Left lobe of liver (tissue), 2 donors: ENCODE measurements at places on chromosomes 3 and 15.

- DNase-seq, result no peak
Observed at GRCh38 chr15:53472883-53473282, 286.6 kb downstream of the WDR72 start.

- DNase-seq, result no peak
Observed at GRCh38 chr3:141699324-141699723, 38.8 kb upstream of the RNF7 start.

DNA sequence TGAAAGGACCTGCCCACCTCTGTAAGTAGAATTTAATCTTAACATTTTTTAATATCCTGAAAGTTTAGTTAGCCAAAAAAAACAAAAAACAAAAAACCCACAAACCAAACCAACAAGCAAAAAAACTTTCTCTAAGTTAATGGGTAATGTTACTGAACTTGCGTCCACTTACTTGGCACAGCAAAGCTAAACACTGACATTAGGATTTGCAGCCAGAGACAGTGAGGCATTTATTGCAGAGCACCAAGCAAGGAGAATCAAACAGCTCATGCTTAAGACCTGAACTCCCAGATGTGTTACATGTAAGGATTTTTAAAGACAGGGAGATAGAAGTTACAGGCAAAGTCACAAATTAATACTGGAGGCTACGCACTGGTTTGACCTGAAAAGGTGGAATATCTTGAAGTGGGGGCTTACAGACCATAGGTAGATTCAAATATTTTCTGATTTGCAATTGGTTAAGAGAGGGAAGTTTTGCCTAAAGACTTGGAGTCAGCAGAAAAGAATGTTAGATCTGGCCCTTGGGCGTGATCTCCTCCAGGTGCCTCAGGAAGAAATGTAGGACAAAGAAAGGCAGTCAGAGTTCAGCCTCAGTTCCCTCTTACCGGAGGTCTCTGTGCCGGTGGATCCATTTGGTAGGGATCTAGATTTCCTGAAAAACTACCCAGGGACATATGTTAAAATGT is 205.0 kb downstream of the ADAMTSL3 start:
- DNase-seq, result no peak

- DNase-seq, result no peak
Observed at GRCh38 chr15:64158363-64159134, 4.3 kb downstream of the PPIB start.

DNA sequence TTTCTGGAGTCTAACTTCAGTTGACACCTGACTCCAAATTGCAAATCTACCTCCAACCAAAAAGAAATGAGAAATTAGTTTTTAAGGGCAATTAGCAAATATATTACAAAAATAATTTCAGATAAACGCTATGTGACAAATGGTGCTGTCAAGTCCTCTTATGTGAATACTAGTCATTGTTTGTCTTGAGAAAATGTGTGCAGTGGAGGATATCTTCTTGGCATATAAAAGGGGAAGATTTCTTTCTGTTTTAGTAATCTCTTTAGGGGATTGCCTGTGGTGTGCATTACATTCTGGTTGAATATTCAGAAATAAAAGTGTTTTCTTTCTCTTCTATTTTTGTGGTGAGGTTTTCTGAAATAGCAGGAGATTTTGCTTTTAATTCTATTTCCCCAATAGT is 3.0 kb upstream of the GCSAM start:
- DNase-seq, result no peak

GRCh38 chr15:27327467-27328025 is 356.6 kb downstream of the GABRG3 start:
- DNase-seq, result no peak

- no peak for DNase-seq
Observed at GRCh38 chr3:127325629-127325961, 37.7 kb upstream of the PRR20G start.

DNA sequence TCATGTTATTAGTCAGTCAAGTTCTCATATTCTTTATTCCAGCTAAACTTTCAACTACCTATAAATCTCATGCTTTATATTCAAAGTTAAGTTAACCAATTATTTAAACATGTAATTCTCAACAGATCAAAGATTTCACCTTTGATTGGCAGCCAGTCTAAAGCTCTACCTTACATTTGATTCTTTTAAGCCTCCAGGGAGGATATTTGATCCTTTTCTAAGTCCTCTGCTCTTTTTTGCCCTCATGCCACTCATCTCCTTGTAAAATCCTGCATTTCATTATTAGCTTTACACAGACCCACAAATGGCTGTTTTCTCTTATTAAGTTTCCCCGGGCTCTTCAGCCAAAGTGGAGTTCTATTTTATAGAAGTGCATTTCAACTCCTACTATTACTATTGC is 134.1 kb downstream of the NLGN1 start:
- no peak for DNase-seq

GRCh38 chr3:134228479-134228878 is 22.2 kb downstream of the RYK start:
- DNase-seq, result no peak

DNA sequence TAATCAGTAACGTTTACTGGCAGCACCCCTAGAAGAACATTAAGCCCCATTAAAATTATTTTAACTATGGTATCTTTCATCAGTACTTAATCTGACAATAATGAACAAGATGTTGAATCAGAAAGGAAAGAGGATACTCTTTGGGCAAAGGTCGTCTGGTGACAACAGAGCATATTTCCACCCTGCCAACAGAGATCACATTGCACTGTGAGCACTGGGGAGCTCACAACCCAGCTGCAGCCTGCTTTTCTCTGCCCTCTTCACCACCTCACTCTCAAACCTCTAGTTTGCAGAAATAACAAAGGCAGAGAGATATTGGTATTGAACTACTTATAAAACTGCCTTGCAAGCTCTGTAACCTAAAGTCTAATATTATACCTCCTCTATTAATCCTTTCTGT is 130.0 kb downstream of the FBN1 start:
- DNase-seq, result no peak

DNA sequence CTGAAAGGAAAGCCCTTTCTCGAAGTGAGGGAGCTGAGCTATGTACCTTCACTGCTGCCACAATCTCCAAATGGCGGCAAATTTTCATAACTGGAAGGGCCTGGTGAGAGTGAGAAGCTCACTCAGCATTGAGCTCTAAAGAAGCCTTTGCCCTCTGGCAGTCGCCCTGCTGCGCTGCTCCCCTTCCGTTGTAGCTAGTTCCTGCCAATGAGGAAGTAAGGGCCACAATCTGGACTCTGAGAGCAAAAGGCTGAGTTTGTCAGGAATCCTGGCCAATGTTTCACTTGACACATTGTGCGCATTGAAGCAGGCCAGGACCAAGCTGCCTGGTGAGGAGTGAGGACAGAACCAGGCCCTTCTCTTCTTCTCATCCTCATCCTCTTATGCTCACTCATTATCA is 579.5 kb downstream of the PDCD6IP start:
- peak; percentile 51 for DNase-seq

DNA sequence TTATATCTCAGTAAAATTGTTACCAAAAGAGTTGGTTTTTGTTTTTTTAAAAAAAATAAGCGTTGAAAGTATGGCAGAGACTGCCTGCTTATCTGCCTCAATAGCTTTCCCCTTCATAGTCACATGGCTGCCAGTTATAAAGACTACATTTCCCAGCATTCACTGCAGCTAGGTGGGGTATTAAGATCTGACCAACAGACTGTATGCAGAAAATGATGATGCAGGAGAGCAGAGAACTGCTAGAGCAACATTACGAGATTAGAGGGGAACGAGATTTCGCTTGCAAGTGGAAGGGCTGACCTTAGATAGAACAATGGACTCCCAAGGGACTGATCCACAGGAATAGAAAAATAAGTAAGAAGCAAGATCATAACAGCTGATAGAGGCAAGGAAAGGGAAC is 14.3 kb downstream of the RHOA start:
- DNase-seq, result no peak

DNA sequence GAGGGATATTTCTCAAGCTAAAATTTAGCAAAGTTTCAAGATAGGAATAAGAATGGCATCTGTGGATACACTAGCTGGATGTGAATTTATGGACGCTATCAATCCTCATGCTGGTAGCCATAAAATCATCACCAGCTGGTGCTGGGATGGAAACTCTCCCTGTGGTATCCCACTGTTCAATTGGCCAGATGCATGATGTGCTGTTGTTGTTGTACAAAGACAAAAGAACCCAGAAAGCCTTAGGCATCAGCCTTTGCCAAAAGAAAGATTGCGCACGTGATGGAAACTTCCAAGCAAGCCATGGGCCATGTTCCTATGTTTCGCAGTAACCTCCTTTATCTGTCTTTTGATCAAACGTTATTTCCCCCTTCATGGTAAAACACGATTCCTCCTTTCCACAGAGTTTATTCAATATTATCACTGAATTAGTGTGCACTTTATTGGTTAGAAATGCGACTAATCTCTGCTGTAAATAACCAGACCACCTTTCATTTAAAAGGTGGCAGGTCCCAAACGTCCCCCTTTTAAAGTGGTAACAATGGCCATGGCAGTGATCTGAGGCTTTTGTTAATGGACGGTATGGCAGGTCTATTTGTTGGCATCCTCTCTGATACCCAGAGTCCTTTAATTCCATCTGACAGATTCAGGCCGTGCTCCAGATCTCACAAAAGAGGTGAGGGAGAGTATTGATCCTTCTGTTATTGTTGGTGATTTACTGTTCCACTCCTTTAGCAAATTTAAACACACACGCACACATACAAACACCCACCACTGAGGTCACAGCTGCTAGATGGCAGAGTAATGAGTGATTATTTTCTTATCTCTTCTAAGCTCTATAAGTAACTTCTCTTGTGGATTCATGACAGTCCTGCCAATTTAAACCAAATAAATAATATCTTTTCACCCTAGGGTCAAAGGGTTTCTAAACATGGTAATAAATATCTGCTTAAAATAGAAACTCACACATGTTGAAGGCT is 291.2 kb upstream of the KCNMB2 start:
- DNase-seq, result no peak

- no peak for DNase-seq
Observed at GRCh38 chr3:37457378-37458065, 283.1 kb upstream of the LRRFIP2 start.

GRCh38 chr15:79316864-79317263 is 6.0 kb downstream of the TMED3 start:
- no peak for DNase-seq

DNA sequence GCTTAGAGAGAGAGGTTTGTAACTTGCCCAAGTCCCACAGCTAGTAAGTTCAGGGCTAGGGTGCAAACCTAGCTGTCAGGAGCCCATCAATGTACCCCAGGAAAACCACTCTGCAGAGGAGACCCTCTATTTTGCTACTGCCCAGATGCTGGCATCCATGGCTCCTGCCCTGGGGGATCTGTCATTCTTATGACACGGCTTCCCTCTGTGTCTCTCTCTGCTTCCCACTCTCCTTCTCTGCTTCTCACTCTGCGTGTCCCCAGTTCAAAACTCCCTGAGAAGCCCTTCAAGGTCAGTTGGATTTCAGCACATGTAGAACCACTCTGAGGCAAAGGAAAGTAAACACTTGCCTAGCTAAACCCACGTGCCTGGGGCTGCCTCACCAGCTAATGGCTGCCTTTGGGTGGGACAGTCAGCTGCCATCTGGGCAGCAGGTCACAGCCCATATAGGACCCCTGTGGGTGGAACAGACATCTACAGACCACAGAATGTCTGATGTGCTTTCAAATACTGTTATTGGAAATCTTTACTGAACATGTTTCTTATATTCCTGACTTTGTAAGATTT is 29.4 kb upstream of the SLCO2A1 start:
- peak; percentile 26 for DNase-seq

- no peak for DNase-seq
Observed at GRCh38 chr3:14839236-14839635, 20.5 kb downstream of the FGD5 start.

DNA sequence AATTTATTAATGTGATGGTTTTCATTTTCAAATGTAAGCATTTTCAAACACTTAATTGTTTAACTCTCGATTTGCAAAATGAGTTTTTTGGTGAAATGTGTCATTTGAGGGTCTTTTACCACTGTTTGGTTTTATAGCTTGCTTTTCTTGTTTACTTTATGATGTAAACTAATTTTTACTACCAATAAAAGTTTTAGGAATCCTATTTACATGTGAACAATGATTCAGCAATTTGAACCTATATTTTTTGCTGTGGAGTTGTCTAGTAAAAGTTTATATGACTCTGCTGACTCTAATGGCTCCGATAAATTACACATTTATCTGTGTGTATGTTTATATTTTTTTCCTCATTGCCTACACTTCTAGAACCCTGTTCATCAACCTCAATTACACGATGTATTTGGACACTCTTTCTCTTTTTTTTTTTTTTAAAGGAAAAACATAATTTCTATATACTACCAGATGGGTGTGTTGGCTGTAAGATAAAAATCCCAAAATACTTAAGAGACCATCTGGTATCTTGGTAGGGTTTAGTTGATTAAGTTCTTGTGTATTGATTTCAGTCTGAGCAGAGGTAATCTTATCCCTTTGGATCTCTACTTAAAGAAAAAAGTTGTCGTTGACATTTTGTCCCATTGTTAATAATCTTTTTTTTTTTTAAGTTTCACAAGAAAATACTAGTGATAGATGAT is 89.5 kb downstream of the PTPRG start:
- DNase-seq, result no peak
